HFFc6 (cell line): ENCODE measurements at places on chromosomes 13 and 19. TPM values are rescaled to one million over a fixed set of nuclear protein-coding genes. Genes with fewer than 3 reads are reported as not detected.

GRCh38 chr19:10920781-10921180 lies 7.7 kb downstream of the YIPF2 start:
- H3K27ac ChIP-seq: no peak overlapping the region
- peaks cover 4% of the 10 kb centered on the region for H3K4me1 ChIP-seq

DNA sequence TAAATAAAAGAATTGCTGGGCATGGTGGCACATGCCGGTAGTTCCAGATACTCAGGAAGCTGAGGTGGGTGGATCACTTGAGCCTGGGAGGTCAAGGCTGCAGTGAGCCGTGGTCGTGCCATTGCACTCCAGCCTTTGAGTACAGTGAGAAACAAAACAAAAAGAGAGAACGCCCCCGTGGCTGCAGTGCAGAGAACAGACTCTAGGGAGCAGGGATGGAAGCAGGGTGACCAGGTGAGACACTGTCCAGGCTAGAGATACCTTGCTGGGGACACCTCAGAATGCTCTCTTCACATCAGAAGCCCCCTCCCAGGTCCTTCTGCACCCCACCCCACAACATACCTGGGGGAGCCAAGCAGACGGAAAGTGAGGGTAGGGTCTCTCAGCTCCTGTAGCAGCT lies 24.8 kb downstream of the MAP4K1 start:
- peaks cover 10% of the 10 kb centered on the region for H3K27me3 ChIP-seq
- no peak overlapping the region for H3K27ac ChIP-seq
- no peak for DNase-seq
- H3K4me3 ChIP-seq: no peak overlapping the region

DNA sequence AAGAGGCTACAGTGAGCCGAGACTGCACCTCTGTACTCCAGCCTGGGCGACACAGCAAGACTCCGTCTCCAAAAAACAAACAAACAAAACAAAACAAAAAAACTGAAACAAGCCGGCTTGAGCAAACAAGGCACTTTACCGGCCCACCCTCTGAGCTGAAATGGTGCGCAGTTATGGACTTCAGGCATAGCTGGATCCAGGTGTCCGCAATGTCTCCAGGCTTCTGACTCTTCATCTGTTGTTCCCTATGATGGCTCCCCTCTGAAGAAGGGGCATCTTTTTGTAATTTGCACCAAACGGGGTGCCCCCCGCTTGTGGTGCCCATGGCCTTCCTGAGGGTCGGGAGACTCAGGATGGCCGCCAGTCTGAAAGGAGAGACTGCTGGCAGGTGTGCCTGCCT lies 6.2 kb downstream of the C2CD4C start:
- no peaks in the 10 kb centered on the region for H3K4me1 ChIP-seq
- no peak overlapping the region for H3K4me3 ChIP-seq
- no peak for DNase-seq
- H3K27ac ChIP-seq: no peak overlapping the region

DNA sequence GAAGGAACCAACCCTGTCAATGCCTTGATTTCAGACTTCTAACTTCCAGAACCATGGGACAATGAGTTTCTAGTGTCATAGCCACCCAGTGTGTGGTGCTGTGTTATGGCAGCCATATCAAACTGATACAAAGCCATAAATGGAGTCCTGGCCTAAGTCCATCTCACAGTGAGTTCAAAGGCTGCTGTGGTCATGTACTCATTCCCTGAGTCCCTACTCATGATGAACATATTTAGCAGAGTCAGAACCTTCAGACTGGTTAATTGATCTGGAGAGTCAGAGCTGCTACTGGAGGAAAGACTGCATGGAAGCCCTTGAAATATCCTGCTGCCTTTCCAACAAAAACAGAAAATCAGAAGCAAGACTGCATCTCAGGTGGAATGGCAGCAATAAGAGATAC lies 39.2 kb upstream of the CSNK1A1L start:
- H3K4me3 ChIP-seq: no peak overlapping the region
- no peaks in the 10 kb centered on the region for H3K36me3 ChIP-seq
- DNase-seq: peak; percentile 19
- H3K27ac ChIP-seq: peak overlapping the region; percentile 30
- H3K27me3 ChIP-seq: no peaks in the 10 kb centered on the region
- peaks cover 32% of the 10 kb centered on the region for H3K4me1 ChIP-seq

- peak overlapping the region; percentile 8; the same call in 1 of the 2 replicates for H3K4me3 ChIP-seq
- no peaks in the 10 kb centered on the region for H3K27me3 ChIP-seq
- H3K4me1 ChIP-seq: peaks cover 48% of the 10 kb centered on the region
These were observed 748.2 kb upstream of the SLITRK1 start for GRCh38 chr13:84630476-84630875.

- DNase-seq: no peak
- no peaks in the 10 kb centered on the region; the same call in 1 of the 2 replicates for H3K27me3 ChIP-seq
- H3K27ac ChIP-seq: no peak overlapping the region
These were observed 1018.3 kb downstream of the DIAPH3 start for GRCh38 chr13:59145381-59145780.

DNA sequence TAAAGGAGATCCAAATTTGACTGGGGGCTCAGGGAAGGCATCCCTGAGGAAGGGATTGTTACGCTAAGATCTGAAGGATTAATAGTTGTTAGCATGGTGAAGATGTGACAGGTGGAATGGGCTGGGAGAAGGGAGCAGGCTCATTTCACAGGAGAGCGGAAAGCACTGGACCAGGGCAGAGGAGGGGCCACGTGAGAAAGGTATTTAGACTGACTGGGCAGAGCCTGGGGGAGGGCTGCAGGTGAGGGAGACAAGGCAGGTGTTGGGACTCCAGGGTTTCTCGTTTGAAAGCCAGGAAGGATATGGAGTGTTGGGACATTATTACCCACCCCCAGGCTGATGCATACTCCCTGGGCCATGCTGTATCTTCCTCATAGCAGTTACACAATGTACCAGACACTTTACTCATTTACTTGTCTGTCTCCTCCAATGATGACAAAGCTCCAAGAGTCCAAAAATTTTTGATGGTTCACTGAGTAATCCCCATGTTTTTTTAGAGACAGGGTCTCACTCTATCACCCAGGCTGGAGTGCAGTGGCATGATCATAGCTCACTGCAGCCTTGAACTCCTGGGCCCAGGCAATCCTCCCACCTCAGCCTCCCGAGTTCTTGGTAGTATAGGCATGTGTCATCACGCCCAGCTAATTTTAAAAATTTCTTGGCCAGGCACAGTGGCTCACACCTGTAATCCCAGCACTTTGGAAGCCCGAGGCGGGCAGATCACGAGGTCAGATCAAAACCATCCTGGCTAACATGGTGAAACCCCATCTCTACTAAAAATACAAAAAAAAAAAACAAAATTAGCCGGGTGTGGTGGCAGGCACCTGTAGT lies 2.3 kb downstream of the TRAPPC6A start:
- H3K4me1 ChIP-seq: peaks cover 39% of the 10 kb centered on the region
- H3K27ac ChIP-seq: peak overlapping the region; percentile 30; the same call in 1 of the 2 replicates
- H3K27me3 ChIP-seq: peaks cover 8% of the 10 kb centered on the region
- no peak for DNase-seq
- H3K4me3 ChIP-seq: no peak overlapping the region

- peaks cover 14% of the 10 kb centered on the region for H3K36me3 ChIP-seq
- no peak overlapping the region for H3K4me3 ChIP-seq
- DNase-seq: no peak
- peaks cover 6% of the 10 kb centered on the region; the same call in 1 of the 2 replicates for H3K4me1 ChIP-seq
- peaks cover 1% of the 10 kb centered on the region; the same call in 1 of the 2 replicates for H3K27me3 ChIP-seq
- H3K27ac ChIP-seq: no peak overlapping the region
These were observed 8.0 kb upstream of the BAX start for GRCh38 chr19:48946463-48947257.

DNA sequence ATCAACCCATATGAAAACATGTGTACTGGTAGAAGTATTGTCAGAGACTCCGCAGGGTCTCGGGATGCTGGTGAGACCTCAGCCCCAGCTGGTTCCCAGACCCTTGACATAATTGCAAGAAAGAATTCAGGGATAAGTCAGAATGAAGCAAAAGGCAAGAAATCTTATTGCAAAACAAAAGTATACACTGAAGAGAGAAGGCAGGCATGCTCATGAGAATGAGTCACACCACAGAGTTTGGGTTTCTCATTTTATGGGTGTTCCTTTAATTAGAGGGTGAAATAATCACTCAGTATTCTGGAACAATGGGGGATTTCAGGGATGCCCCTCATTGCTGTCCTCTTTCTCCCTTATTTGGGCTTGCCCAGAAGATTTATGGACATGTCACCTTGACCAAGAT lies 1423.8 kb upstream of the MIR17HG start:
- no peak for DNase-seq
- no peaks in the 10 kb centered on the region; the same call in 1 of the 2 replicates for H3K4me1 ChIP-seq

KLK3 gene
- total RNA-seq: not detected in 3 replicates

C19orf81 gene
- total RNA-seq: 0.55 to 0.57 TPM in 2 of 3 replicates, not detected in the other

DNA sequence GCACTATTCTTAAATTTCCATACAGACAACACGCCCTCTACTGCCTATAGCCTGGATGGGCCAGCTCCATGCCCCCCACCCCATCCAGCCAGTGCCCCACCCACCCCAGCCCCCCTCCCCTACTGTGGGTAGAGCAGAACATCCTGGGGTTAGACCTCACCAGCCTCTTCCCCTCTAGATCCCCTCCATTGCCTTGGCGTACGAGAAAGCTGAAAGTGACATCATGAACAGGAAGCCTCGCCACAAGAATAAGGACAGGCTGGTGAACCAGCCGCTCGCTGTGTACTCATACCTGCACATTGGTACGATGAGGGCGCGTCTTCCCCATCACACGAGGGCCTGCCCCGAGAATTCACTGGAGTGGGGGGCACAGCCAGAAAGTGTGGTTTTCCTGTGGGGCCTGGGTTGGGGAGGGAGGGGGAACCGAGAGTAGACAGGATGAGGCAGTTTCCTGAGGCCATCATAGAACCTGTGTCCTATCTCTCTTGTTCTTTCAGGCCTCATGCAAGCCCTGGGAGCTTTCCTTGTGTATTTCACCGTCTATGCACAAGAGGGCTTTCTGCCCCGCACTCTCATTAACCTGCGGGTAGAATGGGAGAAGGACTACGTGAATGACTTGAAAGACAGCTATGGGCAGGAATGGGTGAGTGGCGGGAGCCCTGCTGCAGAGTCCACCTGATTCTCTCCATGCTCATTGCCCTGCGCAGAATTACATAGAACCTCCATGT lies 29.1 kb downstream of the ATP12A start:
- H3K27me3 ChIP-seq: peaks cover 16% of the 10 kb centered on the region
- no peaks in the 10 kb centered on the region for H3K4me1 ChIP-seq
- no peak overlapping the region for H3K27ac ChIP-seq
- no peaks in the 10 kb centered on the region for H3K36me3 ChIP-seq
- no peak overlapping the region for H3K4me3 ChIP-seq

- H3K27ac ChIP-seq: no peak overlapping the region
- no peak overlapping the region for H3K4me3 ChIP-seq
- DNase-seq: no peak
- H3K27me3 ChIP-seq: peaks cover 17% of the 10 kb centered on the region
These were observed 47.1 kb upstream of the CNMD start for GRCh38 chr13:52786766-52787165.

- no peaks in the 10 kb centered on the region for H3K36me3 ChIP-seq
- DNase-seq: peak; percentile 75
- peaks cover 35% of the 10 kb centered on the region for H3K27me3 ChIP-seq
- H3K4me3 ChIP-seq: no peak overlapping the region
These were observed 55.0 kb downstream of the ZIC5 start for GRCh38 chr13:99916366-99917103.

DNA sequence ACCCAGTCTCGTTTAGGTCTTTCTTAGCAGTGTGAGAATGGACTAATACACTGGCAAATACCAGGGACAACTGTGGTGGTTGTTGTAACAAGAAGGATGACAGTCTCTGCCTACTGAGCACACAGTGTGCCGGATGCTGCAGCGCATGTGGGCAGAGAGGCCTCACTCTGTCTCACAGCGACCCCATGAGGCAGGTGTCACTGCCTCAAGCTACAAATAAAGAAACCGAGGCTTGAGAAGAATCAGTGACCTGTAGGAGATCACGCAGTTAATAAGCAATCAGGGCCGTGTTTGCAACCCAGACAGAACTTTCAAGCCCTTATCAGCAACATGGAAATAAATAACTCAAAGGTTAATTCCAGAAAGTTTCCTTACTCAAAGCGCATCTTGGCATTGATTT lies 40.5 kb upstream of the GAS6 start:
- H3K36me3 ChIP-seq: 0 out of 2 replicates have a peak, but pooled peaks cover 5% of the 10 kb centered on the region
- H3K4me1 ChIP-seq: peaks cover 68% of the 10 kb centered on the region
- no peak overlapping the region for H3K4me3 ChIP-seq
- H3K27me3 ChIP-seq: peaks cover 1% of the 10 kb centered on the region; the same call in 1 of the 2 replicates
- peak overlapping the region; percentile 77 for H3K27ac ChIP-seq

ZNF208 gene
- not detected in 3 replicates for total RNA-seq

- H3K27ac ChIP-seq: no peak overlapping the region
- peaks cover 4% of the 10 kb centered on the region; the same call in 1 of the 2 replicates for H3K27me3 ChIP-seq
- H3K4me3 ChIP-seq: no peak overlapping the region
- no peak for DNase-seq
- no peaks in the 10 kb centered on the region for H3K4me1 ChIP-seq
These were observed 3.1 kb upstream of the SOHLH2 start for GRCh38 chr13:36217456-36217855.

GRCh38 chr13:74561155-74561554 lies 427.0 kb upstream of the KLF12 start:
- no peaks in the 10 kb centered on the region for H3K4me1 ChIP-seq
- H3K4me3 ChIP-seq: no peak overlapping the region
- no peak for DNase-seq
- H3K36me3 ChIP-seq: no peaks in the 10 kb centered on the region
- H3K27ac ChIP-seq: no peak overlapping the region
